Ecto neural progenitor cell (in vitro differentiated cells): ENCODE measurements at places on chromosomes 7 and 10.

DNA sequence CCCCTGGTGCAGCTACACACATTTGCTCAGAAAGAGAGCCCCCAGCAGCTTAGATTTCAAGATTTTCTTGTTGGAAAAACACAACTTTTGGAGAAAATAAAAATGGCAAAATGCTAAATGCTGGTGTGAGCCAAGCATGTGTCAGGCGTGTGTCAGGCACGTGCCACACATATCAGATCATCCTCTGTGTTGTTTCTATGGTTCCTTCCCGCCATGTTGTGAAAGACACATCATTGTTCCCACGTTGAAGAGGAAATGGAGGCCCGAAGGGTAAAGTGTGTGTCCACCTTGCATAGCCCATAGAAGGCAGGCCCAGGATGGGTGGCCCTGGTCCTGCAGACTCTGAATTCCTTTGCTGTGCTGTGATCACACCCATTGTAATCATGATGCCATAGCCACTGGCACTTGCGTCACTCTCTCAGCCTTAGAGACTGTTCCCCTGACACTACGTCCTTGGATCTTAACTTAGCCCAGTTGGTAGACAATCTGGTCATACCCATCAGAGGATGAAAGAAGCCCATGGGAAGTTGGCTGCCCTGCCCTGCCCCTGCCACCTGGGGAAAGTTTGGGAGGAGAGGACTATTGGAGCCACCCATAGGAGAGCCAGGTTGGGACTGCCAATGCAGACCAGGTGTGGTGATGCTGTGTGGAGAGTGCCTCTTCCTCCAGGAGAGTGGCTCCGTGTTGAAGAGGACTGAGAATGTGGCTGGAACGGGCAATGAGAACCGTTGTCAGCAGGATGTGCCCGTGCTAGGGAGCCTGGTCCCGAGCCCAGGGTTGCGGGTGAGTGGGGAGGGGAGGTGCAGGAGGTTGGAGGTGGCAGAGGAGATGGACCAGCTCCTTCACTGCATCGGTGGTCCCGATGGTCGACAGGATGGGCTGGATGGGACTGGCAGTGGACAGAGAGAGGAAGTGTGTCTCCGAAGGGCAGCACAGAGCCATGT lies 65.6 kb upstream of the IGFBP3 start:
- DNase-seq = peak; percentile 21

DNA sequence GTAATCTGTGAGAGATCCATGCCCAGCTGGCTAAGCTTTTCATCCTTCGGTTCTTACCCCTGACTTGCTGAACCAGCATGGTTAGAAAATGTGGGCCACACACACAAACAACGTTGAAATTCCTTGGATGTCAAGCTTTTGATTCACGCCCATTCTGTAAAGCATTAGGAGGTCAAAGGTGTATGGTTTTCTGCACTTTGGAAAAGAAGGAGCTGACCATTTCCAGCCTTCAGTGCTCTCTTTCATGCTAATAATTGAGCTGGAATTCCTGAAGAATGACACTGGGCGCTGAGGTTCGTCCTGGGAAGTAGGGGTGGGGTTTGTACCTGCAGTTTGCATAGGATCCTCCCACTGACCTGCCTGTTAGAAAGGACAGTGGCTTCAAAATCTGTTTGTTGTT lies 23.1 kb downstream of the KLF6 start:
- peak; percentile 47 for DNase-seq

DNA sequence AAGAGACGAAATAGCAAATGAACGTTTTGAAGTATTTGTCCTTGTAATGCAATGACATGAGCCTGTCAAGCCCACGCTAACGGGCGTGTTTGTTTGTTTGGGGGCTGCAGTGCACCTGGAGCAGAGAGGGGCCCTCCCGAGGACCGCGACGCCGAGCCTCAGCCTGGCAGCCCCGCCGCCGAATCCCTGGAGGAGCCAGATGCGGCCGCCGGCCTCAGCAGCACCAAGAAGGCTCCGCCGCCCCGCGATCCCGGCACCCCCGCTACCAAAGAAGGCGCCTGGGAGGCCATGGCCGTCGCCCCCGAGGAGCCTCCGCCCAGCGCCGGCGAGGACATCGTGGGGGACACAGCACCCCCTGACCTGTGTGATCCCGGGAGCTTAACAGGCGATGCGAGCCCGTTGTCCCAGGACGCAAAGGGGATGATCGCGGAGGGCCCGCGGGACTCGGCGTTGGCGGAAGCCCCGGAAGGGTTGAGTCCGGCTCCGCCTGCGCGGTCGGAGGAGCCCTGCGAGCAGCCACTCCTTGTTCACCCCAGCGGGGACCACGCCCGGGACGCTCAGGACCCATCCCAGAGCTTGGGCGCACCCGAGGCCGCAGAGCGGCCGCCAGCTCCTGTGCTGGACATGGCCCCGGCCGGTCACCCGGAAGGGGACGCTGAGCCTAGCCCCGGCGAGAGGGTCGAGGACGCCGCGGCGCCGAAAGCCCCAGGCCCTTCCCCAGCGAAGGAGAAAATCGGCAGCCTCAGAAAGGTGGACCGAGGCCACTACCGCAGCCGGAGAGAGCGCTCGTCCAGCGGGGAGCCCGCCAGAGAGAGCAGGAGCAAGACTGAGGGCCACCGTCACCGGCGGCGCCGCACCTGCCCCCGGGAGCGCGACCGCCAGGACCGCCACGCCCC lies 118.5 kb downstream of the CYTH3 start:
- no peak for DNase-seq

GRCh38 chr7:6218329-6218728 lies 54.1 kb downstream of the CYTH3 start:
- DNase-seq = no peak

GRCh38 chr10:91043173-91043910 lies 122.5 kb upstream of the ANKRD1 start:
- no peak for DNase-seq

- no peak for DNase-seq
These were observed 3.7 kb upstream of the JCAD start for GRCh38 chr10:30063099-30063498.

- no peak for DNase-seq
These were observed 691.3 kb downstream of the KCNMA1 start for GRCh38 chr10:76946270-76946669.

DNA sequence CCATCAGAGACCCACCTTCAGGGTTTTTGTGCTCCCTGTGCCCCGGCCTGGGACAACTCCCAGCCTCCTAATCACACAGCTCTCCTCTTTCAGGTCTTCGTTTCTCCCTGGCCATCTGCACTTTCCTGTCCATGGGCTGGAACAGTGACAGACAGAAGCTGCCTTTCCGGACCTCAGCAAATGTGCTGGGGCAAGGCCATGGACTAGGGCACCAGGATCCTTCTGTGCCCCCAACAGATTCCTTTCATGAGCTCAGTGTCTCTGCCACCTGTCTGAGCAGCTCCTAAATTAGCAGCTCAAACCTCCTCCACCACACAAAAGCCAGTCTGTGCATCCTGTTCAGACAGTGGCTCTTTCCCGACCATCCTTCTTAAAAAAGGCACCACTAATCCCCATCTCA lies 41.9 kb upstream of the FRMD4A start:
- no peak for DNase-seq

DNA sequence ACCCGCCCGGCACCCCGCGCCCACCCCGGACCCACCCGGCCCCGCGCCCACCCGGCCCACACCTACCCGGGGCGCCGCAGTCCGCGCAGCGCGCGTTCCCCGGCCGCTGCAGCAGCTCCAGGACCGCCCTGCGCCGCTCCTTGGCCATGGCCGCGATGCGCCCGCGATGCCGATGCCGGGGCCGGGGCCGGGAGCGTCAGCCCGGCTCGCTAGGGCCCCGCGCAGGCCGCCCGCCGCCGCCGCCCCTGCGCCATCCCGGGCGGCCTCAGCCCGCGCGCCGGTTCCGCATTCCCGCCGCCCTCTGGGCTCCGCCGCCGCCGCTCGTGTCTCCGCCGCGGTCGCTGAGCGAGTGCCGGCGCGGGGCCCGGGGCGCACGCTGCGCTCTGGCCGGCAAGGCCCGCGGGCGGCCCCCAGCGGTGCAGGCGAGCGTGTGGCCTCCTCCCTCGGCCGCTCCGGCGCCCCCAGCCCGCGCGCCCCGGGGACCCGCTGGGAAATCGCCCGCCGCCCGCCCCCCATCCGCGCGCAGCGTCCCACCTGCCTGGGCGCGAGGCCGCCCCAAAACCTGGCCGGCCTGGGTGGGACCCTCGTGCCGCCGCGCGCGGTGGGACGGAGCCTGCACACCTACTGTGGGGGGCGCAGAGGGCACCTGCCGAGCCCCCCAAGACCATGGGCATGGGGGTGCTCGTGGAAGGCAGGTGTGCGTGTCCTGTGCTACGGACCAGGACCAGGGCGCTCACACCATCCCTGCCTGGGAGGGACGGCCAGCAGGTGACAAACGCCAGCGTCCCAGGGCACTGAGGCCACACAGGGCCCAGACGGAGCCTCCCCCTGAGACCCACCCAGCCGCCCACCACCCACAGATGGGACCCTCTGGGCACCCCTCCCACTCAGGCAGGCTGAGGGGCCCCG lies at the start of gene ADAP1:
TSS of gene ADAP1 (minus strand) at position 351 of the 909 bp plus-strand sequence. CDS start at position 148, 203 bp downstream.
- DNase-seq = no peak

GRCh38 chr7:12716134-12716681 lies 28.8 kb downstream of the ARL4A start:
- peak; percentile 49 for DNase-seq
